Stimulated activated CD8-positive, alpha-beta memory T cell treated with anti-CD3 and anti-CD28 coated beads, Interleukin-7, amount 100 ng/mL, for 24 hours (primary cell): ENCODE measurements at places on chromosomes 4 and X.

- no peak for DNase-seq
Measured at GRCh38 chrX:39264023-39264422, 462.8 kb downstream of the MID1IP1 start.

GRCh38 chrX:53317365-53318069, 36.1 kb upstream of the IQSEC2 start:
- peak; percentile 46 for DNase-seq

GRCh38 chrX:19836337-19836736, 51.1 kb downstream of the SH3KBP1 start:
- DNase-seq, result no peak

DNA sequence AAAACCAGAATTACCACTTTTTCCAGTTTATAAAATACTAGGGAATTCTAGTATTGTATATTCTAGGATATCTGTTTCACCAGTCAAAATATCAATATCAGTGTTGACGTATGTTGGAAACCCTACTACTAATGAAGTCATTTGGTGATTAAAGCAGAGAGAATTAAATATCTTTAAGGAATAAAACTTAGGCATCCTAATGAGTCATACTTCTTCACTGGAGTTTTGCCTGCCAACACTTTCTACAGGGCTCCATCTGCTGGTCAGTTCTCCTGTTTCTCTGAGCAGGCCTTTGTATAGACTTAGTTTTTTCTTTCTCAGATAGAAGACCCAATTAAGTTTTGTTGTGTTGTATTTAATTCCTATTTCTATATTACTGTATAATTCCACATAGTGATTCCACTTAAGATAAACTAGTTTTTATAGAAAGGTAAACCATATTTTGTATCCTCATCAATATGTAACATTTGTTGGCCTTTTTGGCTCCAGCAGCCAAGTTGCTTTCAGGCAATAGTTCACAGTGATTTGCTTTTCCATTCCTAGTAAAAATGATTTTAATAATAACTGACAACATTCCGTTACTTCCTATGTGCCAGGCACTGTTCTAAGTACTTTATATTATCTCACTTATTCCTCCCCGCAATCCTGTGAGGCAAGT, 3.5 kb downstream of the AP1AR start:
- DNase-seq, result no peak

GRCh38 chr4:74159143-74159709, 1.3 kb downstream of the MTHFD2L start:
- DNase-seq, result no peak

GRCh38 chrX:100648458-100649417, 4.7 kb downstream of the SRPX2 start:
- no peak for DNase-seq

- DNase-seq, result no peak
Measured at GRCh38 chrX:68098431-68098830, 334.9 kb downstream of the OPHN1 start.

DNA sequence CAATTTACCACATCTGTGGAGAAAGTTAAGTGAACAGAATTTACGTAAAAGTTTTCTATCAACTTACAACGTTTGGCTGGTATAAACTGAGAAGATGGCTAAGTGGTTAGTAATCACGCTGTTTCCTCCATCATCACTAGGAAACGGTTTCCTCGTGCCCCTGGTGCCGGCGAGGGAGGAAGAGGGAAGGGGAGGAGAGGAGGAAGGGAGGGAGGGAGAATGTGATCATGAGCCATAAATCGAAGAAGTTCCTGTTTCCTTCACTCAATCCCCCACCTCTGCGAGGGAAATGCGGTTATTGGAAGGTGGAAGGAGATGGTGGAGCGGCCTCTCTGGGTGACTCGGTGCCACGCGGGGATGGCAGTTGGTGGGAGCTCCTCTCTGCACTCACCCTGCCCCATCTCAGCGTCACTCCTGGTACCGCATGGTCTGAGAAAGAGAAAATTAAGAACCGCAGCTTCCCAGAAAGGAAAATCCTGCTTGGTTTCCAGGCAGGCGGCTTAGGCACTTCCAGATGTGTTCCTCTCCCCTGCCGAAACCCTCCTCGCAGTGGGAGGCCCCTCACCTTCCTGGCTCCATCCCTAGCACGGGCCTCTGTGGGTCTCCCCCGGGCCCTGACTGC, 216.8 kb downstream of the AFAP1 start:
- DNase-seq, result no peak

GRCh38 chr4:155615081-155615887, 51.4 kb upstream of the GUCY1A1 start:
- no peak for DNase-seq

- no peak for DNase-seq
Measured at GRCh38 chrX:50876551-50876950, 34.0 kb upstream of the BMP15 start.

- no peak for DNase-seq
Measured at GRCh38 chrX:20140420-20140819, 1.2 kb downstream of the EIF1AX start.

- no peak for DNase-seq
Measured at GRCh38 chr4:125787707-125788106, 473.0 kb downstream of the FAT4 start.

DNA sequence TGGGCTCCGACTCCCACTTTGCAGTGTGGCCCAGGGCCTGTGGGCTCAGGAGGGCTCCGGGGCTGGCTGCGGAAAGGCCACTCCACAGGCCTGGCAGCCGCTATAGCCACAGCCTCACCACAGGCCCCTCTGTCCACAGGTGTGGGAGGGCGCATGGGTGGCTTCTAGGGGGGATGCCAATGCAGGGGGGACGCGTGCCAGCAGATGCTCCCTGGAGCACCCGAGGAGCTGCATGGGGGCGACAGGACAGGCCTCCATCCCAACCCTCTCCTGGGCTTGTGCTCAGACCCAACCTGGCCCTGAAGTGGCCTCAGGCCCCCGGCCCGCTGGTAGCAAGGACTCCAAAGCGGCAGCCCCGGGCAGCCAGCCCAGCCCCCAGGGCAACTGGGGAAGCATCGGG, 8.0 kb downstream of the BGN start:
- DNase-seq, result no peak

DNA sequence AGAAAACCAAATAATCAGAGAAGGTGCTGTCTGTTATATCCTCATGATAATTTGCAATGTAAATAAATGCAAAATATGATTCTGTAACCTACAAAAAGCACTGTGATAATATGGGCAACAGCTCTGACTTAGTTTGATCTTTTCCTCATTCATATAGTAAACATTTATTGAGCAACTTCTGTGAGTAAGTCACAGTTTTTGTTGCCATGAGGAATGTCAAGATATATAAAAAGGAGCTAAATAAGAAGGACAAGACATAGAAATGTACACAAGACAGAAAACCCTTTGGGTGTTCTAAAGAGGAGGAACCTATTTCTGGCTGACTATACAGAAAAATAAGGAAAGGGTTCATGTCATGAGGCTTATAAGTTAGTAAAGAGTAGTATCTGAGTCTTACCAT, 44.3 kb downstream of the ARSJ start:
- DNase-seq, result no peak

GRCh38 chrX:30317308-30317707, 8.1 kb upstream of the NR0B1 start:
- no peak for DNase-seq

- DNase-seq, result no peak
Measured at GRCh38 chrX:129932821-129933321, 26.9 kb downstream of the UTP14A start.

DNA sequence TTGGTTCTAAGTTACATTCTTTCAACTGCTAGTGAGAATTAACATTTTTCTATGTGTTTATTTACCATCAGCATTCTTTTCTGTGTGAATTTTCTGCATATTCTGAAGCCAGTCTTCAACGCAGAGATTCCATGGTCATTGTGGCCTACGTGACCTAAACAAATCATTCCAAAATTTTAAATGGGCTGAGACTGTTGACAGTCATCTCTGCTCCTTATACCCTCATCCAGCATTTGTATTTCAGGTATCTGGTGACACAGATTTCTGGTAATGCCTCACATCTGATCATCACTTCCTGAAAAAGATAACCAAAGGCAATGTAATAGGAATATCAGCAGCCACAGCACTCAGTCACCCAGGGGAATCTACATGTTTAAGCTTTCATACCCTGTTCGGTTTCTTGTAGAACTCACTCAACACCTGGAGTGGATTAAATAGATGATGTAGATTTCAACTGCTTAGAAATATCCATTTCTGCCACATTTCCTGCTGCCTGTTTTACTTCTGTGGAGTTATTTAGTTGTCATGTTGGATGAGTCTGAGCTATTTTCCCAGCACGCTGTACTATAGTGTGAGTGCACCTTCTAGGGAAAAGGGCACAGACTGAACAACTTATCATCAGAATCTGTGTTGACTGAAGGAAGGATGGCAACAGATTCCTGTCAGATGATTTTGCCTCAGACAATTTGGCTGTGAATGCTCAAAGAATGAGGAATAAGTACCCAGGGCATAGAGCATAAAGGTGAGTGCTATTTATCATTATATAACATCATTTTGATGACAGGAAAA, 73.0 kb upstream of the HPGD start:
- DNase-seq, result no peak

- peak; percentile 17 for DNase-seq
Measured at GRCh38 chr4:78776729-78777575, 802 bp downstream of the BMP2K start.

- no peak for DNase-seq
Measured at GRCh38 chr4:3708103-3708510, 58.1 kb upstream of the ADRA2C start.
